SHP77 (cell line): ENCODE measurements at places on chromosomes 7 and 10.

DNA sequence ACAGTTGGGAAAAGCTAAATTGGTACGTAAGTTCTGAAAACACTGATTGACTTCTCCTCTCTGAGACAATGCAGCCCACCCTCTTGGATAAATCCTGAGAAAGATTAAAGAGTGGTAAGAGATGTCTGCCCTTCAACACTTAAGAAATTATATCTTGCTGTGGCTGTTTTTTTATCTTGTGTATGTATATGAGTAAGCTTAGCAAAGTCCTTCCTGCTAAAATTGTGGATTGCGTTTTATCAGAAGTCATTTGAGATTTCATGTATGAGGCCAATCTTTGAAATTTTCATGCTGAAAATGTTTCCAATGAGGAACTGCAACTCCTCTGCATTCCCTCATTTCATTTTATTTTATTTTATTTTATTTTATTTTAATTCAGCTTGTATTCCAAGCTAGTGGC, 106.2 kb upstream of the INHBA start:
- no peak for DNase-seq

GRCh38 chr10:132588301-132589013, 50.9 kb downstream of the INPP5A start:
- DNase-seq = no peak

DNA sequence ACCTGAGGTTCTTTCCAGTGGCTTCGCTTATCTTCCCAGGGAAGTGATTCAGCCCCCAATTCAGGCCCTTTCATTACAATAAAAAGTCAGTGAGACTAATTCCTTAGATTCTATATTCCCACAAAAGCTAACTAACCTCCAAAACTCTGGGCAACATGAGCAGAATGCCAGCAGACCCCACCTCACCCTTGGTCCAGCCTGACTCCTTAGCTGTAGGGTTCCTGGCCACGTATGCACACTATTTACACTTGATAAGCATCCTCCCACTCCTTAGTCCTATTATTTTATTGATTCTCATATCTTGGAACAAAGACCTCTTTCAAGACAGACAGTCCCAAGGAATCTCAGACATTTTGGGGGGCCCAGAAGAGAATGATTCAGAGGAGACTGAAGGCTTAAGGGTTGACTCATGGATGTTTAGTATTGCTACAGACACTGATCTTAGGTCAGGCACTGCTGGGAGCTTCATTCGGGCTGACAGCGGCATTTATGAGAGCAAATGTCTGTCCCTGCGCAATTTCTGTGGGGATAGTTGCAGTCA, 162.6 kb upstream of the GDF10 start:
- DNase-seq = no peak

DNA sequence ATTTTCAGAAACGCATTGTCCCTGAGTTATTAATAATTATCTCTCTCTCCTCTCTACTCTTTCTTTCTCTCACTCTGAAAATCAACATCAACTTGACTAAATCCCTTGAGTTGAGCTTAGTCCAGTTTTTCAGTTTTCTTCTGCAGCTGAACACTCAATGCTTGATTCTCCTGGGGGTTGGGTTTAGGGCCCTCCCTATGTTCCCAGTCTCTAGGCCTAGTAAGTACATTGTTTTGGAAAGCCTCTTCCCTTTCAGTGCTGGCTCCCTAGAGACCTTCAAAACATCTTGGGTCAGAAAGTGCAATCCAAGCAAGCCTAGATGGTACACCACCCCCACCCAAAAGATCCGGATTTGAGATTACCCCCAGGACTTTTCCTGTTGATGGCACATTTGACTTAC, 488.5 kb downstream of the LRMDA start:
- DNase-seq = no peak

GRCh38 chr7:6476596-6477317, 29.0 kb upstream of the DAGLB start:
- no peak for DNase-seq

- peak; percentile 25 for DNase-seq
These were observed 31.8 kb upstream of the ABCA13 start for GRCh38 chr7:48139459-48139858.

DNA sequence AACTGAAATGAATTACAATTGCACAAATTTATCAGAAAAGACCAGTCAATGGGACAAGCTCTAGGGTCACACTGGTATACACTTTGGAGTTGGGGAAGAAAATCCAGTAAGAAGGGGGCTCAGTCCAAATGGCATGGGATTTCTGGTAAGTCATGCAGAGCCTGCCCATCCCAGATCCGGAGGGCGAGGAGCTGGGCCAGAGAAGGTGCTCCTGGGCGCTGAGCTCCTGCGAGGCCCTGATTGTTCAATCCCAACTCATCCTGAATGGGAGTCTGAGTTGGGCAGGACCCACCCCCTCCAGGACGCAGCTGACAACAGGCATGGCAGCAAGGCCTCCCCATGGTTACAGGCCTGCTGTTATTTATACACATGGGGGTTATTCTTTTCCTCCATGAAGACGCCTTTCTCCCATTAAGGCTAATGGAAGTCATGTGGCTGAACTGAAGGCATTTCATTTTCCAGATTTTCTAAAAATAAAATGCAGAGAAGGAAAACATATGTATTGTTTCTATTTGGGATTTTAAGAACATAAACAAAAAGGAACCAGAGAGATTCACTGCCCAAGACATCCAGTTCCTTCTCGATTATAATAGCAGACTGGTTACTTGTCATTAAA, 91.1 kb upstream of the ADAM12 start:
- DNase-seq = no peak

- no peak for DNase-seq
These were observed 39.7 kb downstream of the ODAD2 start for GRCh38 chr10:27959093-27959715.

- no peak for DNase-seq
These were observed 31.3 kb downstream of the AKR1C3 start for GRCh38 chr10:5125315-5126044.

GRCh38 chr7:43198599-43199090, 86.2 kb downstream of the HECW1 start:
- DNase-seq = no peak

GRCh38 chr10:16436367-16436757, 448 bp upstream of the PTER start:
- DNase-seq = no peak

GRCh38 chr7:65744406-65744805, 128.5 kb upstream of the VKORC1L1 start:
- DNase-seq = no peak

DNA sequence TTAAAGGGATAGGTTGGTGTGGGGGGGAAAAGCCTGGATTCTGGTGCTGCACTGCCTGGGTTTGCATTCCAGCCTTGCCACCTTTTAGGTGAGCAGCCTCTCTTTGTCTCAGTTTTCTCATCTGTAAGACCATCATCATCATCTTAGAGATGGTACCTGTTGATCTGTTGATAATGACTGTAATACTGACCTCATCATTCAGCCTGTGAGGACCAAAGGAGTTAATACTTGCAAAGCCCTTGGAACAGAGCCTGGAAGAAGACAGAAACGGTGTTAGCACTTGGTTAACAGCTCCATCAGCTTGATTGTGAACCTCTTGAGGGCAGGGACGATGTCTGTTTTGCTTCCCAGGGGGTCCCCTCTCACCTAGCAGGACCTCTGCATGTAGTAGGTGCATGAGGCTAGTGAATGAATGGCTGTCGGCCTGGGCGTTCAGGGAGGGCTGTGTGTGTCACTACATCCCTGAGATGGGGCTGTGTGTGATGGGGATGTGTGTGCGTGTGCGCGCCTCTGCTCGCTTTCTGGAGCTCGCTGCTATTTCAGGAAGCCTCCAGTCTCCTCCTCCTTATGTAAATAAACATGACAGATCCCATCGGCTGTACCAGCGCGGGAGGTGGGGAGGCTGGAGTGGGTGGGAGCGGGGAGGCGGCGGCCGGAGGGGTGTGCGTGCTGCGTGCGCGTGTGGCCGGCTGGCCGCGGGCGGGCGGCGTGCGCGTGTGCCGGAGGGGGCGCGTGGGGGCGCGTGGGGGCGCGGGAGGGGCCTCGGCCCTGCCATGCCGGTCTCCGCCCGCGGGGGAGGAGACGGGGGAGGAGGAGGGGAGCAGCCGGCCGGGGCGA, 61.2 kb downstream of the NEURL1 start:
- peak; percentile 78 for DNase-seq

DNA sequence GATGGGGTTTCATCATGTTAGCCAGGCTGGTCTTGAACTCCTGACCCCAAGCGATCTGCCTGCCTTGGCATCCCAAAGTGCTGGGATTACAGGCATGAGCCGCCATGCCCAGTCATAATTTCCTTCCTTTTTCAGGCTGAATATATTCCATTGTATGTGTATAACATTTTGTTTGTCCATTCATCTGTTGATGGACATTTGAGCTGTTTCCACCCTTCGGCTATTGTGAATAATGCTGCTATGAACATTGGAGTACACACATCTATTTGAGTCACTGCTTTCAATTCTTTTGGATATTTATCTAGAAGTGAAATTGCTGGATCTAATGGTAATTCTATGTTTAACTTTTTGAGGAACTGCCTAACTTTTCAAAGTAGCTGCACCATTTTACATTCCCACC, 34.6 kb downstream of the TLX1 start:
- DNase-seq = no peak

- no peak for DNase-seq
These were observed 35.3 kb downstream of the DIP2C start for GRCh38 chr10:653991-654646.

- DNase-seq = peak; percentile 3
These were observed 119.9 kb downstream of the TFEC start for GRCh38 chr7:115910541-115911164.

GRCh38 chr7:80499350-80499953, 12.4 kb downstream of the GNAT3 start:
- peak; percentile 5 for DNase-seq

DNA sequence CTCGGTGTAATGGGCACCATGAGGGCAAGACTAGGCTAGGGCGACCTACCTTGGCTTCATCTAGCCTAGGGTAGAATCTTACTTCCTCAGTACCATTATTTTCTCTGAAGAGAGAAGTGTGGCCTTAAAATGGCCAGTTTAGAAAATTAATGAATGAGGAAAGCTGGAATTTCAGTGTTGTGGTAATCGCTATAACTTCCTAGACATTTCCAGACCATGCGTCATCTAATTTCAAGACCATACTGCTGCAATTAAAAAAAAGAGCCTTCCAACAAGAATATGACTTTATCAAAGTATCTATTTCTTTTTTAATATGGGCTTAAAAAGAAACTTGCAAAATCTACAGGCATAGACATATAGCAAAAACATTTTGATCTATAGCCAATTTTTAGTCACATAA, 68.5 kb downstream of the CPVL start:
- no peak for DNase-seq

- DNase-seq = no peak
These were observed 87.8 kb downstream of the CFAP58 start for GRCh38 chr10:104441329-104442000.

DNA sequence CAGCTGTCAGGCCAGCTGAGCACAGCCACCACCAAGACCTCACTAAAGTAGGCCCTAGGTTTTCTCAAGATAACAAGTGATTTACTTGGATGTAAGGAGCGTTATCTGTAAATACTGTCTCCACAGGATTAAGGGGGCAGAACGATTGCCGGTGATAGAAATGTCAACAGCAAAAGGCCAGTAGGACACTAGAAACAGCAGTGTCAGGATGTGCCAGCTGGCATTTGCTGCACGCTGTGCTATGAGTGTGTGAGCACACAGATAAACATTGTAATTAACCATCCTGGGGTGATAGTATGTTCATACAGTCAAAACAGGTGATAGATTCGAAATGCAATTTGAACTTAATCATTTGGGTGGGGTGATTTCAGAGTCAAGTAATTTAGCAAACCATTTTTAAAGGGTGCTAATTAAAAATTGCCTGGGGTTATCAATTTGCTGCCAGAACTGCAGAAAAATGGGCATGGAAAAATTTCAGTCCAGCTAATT, 36.3 kb upstream of the NOBOX start:
- no peak for DNase-seq

DNA sequence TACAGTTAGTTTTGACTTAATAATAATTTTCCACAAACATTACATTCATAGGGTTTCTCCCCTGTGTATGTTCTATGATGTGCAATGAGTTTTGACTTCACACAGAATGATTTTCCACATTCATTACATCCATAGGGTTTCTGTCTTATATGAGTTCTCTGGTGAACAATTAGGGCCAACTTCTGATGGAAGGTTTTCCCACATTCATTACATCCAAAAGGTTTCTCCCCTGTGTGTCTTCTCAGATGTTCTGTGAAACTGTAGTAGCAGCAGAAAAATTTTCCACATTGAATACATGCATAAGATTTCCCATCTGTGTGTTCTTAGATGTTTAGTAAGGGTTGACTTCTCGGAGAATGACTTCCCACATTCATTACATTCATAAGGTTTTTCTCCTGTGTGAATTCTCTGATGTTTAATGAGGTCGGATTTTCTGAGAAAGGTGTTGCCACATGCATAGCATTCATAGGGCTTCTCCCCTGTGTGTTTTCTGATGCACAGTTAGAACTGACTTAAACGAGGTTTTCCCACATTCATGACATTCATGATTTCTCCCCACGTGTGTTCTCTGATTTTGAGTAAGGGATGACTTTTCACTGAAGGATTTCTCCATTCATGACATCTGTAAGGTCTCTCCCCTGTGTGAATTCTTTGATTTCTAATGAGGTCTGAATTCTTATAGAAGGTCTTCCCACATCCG, 118.5 kb downstream of the ZNF33B start:
- no peak for DNase-seq

GRCh38 chr10:30990971-30991646, 40.6 kb downstream of the ZNF438 start:
- no peak for DNase-seq

DNA sequence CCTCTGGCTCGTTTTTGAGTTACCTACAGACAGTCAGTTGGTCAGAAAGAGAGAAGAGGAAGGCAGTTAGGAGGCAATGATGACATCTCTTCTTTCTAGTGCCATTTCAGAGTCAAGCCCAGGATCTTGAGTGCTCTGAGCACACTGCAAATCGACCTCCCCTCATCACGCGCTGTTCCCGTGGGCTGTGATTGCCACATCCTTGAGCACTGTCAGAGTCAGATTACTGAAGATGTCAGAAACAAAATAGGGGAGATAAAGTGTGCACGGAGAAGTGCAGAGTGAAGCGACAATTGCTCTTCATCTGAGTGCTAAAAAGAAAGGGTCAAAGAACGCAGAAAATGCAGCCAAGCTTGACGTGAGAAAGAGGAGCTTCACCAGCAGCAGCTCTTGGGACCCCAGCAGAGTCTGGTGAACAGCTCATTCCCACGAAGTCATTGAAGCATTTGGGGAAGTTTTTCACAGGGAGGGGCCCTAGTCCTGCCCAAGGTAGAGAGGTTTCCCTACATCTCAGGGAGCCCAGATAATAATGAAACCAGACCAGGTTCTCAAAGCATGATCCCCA, 661.7 kb upstream of the AUTS2 start:
- no peak for DNase-seq

DNA sequence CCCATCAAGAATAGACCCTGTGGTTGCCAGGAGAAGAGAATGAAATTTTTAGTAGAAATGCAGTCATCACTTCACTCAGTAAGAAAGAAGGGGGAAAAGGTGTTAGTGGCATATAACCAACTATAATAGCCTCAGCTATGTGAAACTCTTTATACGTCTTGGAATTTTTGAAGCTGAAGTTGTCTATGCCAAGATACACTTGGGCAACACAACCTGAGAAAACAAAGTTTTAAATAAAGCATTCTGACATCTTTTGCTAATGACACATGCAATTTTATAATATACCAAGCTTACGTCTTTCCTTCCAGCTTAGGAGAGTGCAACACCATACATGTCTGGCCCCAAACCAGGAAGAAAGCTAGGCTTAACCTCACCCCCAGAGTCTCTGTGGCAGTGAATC, 40.8 kb upstream of the ZNF438 start:
- no peak for DNase-seq
